ENCODE measurements at places on chromosomes 5 and 9. TPM values are rescaled to one million over a fixed set of nuclear protein-coding genes. Genes with fewer than 3 reads are reported as not detected.

DNA sequence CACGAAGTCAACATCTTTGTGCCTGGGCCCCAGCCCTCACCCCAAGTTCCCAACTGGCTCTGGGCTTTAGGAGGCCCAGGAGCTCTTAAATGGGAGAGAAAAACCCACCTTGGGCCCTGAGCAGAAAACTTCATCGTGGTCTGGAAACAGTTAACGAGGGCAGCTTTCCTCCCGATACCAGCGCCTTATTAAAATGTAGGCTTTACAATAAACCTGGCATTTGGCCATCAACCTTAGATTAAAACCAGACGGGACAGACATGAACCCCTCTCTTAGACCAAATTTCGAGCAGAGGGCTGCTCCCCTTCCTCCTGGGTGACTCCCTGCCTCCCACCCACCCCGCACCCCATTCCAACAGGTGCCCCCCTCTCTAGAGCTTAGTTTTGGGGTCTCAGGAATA is 39.4 kb downstream of the PRRX2 start:
- H3K4me3 ChIP-seq, result no peak overlapping the region
- no peak overlapping the region for H3K27ac ChIP-seq

- no peaks in the 10 kb centered on the region for H3K4me1 ChIP-seq
- no peak overlapping the region for H3K27ac ChIP-seq
- H3K27me3 ChIP-seq, result no peaks in the 10 kb centered on the region
- no peak for DNase-seq
- H3K4me3 ChIP-seq, result no peak overlapping the region
These were observed 24.4 kb downstream of the SMIM15 start for GRCh38 chr5:61137835-61138234.

DNA sequence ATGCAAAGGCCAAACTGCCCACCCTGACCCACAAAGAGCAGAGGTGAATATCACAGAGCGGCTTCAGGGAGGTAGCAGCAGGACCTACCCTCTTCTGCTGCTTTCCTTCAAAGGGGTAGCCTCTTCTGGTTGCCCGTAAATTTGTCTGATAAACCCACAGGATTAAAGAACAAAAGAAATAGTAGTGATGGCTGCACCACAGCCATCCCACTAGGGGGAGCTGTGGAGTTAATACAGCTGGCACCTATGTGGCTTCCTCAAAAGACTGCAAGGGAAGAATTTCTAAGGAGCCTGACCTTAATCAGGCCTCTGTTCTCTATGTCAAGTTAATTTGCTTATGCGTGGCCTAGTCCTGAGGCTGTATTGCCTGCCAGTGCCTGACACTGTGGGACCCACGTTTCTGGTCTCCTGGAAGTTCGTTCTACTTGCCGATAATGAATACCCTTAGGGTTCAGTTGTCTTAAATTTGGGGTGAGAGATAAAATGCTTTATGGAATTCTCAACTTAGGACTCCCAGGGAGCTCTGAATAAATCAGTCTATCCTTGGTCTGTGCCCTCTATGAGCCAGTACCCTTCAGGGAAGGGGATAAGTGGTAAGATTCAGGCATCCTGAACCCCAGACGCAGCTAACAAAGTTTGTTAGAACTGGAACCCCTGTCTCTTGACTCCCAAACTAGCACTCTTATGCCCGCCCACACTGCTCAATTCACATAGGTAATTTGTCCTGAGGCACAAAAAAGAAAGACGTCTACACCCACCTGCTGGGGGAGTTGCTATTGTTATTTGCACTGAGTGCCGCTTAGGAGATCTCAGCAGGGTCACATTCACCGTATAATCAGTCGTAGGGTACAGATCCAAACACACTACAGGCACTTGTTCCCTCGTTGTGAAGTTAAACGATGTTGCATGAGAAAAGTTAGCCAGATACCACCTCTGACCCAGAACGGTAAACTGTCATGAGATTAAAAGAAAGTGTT is 77.1 kb downstream of the SUSD1 start:
- H3K36me3 ChIP-seq, result no peaks in the 10 kb centered on the region
- H3K4me1 ChIP-seq, result peaks cover 9% of the 10 kb centered on the region
- no peaks in the 10 kb centered on the region for H3K27me3 ChIP-seq
- H3K4me3 ChIP-seq, result no peak overlapping the region

DNA sequence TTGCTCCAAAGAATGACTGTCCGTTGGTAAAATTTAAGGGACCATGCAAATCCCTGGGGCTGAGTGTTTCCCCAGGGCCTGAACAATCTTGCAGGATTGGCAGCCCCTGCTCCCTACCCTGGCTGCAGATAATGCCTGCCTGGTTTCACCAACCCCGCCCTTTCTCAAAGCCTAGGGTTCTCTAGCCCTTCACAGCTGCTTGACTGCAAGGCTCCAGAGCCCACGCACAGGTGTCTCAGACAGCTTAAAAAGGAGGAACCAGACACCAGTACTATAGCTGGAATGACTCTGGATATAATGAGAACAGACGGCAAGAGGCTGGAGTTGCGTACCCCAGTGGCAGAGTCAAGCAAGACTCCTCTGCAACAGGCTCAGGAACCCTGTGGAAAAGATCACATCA is 25.2 kb upstream of the TNIP1 start:
- no peak overlapping the region for H3K4me3 ChIP-seq
- no peaks in the 10 kb centered on the region for H3K27me3 ChIP-seq
- H3K36me3 ChIP-seq, result peaks cover 86% of the 10 kb centered on the region
- no peak overlapping the region for H3K27ac ChIP-seq
- DNase-seq, result no peak

DNA sequence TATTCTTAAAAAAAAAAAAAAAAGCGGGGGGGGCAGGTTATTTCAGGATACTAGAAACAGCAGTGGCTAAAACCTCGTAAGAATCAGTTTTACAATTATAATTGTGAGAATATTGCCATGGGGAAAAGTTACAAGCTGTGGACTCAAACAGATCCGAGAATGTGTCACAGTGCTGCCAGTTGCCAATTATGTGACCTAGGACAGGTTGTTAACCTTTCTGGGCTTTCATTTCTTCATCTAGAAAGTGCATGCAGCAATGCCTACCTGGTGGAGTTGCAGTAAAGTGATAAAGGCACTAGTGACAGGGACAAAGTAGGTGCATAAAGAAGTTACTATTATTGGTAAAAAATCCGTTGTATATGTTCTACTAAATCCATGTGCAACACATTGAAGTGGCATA is 75.8 kb downstream of the CDH6 start:
- H3K27ac ChIP-seq, result no peak overlapping the region
- no peaks in the 10 kb centered on the region for H3K36me3 ChIP-seq
- no peaks in the 10 kb centered on the region for H3K27me3 ChIP-seq
- H3K4me1 ChIP-seq, result no peaks in the 10 kb centered on the region
- DNase-seq, result no peak
- H3K4me3 ChIP-seq, result no peak overlapping the region

DNA sequence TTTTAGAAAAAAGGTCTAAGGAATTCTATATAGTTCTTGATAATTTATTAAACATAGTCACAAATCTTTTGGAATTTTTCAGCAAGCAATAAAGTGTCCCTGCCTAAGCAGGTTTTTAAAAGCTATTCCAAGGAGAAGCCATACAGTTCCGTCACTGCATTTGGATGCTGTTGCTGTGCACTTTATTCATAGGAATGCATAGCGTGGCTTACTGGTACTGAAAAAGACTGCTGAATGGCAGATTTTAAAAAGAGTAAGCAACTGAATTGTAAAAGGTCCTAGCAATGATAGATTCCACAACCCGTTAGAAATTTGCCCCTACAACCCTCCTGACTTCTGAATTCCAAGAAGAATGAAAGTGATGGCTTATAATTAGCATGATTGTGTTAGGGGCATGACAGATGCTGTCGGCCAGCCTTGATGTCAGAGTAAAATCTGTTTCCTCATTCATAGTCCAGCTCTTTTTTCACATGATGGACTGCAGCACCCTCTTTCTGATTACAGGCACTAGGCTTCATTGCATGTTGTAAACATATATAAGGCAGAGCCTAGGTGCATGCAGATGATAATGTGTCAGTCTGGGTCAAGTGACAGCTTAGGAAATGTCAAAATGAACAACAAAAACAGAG is 227.0 kb downstream of the PDE4D start:
- H3K27me3 ChIP-seq, result no peaks in the 10 kb centered on the region
- DNase-seq, result no peak
- H3K36me3 ChIP-seq, result no peaks in the 10 kb centered on the region
- H3K4me3 ChIP-seq, result no peak overlapping the region
- H3K27ac ChIP-seq, result no peak overlapping the region

DNA sequence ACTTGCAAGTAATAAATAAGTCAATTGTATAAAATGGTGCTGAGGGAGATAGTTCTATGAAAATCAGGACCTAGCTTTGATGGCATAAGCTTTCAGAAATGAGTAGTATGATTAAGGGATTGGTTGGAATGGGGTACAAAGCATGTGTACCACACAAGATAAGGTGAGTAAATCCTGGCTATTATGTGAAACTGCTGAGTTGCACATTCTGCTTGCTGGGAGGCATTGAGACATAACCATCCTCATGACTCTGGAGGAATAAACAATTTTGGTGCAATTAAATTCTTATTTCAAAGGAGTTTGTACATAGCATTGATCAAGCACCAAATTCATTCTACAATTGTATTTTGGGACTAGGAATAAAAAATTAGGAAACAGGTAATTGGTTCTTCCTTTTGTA is 755.2 kb upstream of the ACO1 start:
- no peak overlapping the region for H3K27ac ChIP-seq
- no peak overlapping the region for H3K4me3 ChIP-seq
- no peaks in the 10 kb centered on the region for H3K27me3 ChIP-seq
- no peak for DNase-seq

- H3K4me3 ChIP-seq, result no peak overlapping the region
- no peaks in the 10 kb centered on the region for H3K36me3 ChIP-seq
- no peak overlapping the region for H3K27ac ChIP-seq
- H3K4me1 ChIP-seq, result peaks cover 2% of the 10 kb centered on the region
These were observed 5.9 kb upstream of the RPS6 start for GRCh38 chr9:19385786-19386501.

DNA sequence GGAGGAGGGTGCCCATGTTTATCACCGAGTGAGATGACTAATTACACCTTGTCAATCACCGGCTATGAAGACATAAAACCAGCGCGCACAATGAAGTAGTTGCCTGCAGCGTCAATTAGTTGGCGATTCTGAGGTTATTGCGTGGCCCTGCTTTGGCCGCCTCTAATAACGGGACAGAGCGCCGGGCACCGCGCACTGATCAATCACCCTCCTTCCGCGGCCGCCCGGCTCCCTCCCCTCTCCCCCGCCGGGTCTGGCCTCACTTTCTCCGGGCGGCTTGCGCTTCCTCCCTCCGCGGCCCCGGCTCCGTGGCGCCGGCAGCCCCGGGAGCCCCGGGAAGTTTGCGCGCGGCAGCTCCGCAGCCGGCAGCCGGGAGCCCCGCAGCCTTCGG is 3.3 kb upstream of the LHX2 start:
- no peaks in the 10 kb centered on the region for H3K4me1 ChIP-seq
- H3K27me3 ChIP-seq, result peaks cover 54% of the 10 kb centered on the region
- H3K4me3 ChIP-seq, result no peak overlapping the region
- no peaks in the 10 kb centered on the region for H3K36me3 ChIP-seq
- no peak for DNase-seq

DNA sequence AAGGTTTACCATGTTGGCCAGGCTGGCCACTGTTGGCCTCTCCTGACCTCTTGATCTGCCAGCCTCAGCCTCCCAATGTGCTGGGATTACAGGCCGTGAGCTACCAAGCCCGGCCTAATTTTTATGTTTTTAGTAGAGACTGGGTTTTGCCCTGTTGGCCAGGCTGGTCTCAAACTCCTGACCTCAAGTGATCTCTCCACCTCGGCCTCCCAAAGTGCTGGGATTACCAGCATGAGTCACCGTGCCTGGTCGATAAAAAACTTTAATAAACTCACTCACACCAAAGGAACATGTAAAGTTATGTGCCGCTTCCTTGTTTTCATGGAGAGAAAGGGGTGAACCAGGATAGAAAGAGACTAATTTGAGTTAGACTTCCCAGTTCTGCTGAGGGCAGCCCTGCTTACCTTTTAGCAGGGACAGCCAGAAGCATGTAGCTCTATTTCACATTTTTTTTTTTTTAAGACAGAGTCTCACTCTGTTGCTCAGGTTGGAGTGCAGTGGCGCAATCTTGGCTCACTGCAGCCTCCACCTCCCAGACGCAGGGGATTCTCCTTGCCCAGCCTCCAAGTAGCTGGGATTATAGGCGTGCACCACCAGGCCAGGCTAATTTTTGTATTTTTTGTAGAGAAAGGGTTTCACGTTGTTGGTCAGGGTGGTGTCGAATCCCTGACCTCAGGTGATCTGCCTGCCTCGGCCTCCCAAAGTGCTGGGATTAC is 11.4 kb upstream of the HAUS6 start:
- no peak overlapping the region for H3K4me3 ChIP-seq
- no peaks in the 10 kb centered on the region for H3K4me1 ChIP-seq
- no peak for DNase-seq
- H3K27ac ChIP-seq, result no peak overlapping the region

DNA sequence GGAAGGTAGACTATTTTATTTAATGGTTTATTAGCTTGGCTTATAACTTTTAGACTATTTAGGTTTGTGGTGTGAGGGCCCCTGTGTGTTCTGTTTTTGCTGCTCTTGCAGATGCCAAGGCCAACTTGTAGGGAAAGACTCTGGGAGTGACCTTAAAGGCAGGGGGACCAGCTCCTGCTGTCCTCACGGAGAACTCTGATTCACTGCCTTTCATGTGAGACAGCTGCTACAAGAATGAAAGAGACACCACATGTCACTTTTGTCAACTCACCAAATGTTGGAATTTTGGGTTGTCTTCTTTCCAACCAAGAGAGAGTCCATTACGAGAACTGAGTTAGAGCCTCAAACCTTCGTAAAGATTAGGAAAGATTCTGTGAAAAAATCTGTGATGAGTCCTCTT is 258.3 kb upstream of the ADAMTSL1 start:
- H3K27me3 ChIP-seq, result no peaks in the 10 kb centered on the region
- no peak overlapping the region for H3K27ac ChIP-seq
- no peak for DNase-seq
- H3K36me3 ChIP-seq, result no peaks in the 10 kb centered on the region
- no peak overlapping the region for H3K4me3 ChIP-seq

DNA sequence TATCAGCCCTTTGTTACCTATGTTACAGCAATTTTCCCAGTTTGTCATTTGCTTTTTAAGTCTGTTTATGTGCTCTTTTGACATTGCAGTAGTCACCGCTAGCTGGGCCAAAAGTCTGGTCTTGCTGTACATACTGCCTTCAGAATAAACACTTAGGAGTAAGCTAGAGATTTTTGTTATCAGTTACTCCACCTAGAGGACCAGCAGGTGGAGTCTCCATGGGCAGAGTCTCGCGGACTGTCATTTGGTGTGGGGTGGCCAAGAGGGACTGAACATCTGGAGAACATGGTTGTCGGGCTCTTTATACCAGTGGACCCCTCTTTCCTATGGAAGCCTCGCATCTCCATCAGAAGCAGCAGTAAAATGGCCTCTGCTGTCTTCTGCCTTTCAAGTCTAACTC is 10.8 kb upstream of the MGAT1 start:
- peaks cover 42% of the 10 kb centered on the region for H3K4me1 ChIP-seq
- H3K27me3 ChIP-seq, result no peaks in the 10 kb centered on the region
- no peak overlapping the region for H3K27ac ChIP-seq
- H3K36me3 ChIP-seq, result no peaks in the 10 kb centered on the region

Gene ADAMTS6
- 1.2 TPM for total RNA-seq

Gene GTF3C4
- total RNA-seq, result 23.1 TPM

Gene RHOBTB3
- total RNA-seq, result 0.33 TPM

Gene SEC24A
- total RNA-seq, result 21.2 TPM

Gene SPINK1
- total RNA-seq, result not detected

Gene MTAP
- 77.4 TPM for total RNA-seq

Gene UNC13B
- total RNA-seq, result 3.2 TPM

Gene DMRT3
- total RNA-seq, result not detected

Gene PAEP
- total RNA-seq, result not detected
